ENCODE measurements at places on chromosomes 12 and 14. TPM values are rescaled to one million over a fixed set of nuclear protein-coding genes. Genes with fewer than 3 reads are reported as not detected.

LAG3 gene
- total RNA-seq, result 188 TPM

- DNase-seq, result no peak
Measured at GRCh38 chr14:104937694-104938365, 13.2 kb downstream of the PLD4 start.

SNAPC1 gene
- total RNA-seq, result 7.2 TPM

PIANP gene
- 0.58 TPM for total RNA-seq

GPRC5D gene
- total RNA-seq, result not detected

DNA sequence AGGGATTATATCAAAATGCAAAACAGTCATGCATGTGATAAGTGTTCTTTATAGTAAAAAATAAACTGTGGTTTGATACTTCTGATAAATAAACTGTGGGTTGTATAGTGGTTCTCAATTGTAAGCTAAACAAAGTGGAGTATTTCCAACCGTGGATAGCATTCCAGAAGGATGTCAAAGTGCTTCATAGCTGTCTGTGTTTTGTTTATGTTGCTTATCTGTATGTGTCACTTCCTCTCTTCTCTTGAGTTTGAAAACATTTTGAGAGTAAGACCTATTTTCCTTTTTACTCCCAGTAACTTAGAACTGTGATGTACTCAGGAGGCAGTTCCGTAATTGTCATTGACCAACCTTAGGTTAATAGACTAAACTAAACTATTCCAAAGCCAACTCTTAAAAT, 415.8 kb downstream of the TMTC2 start:
- DNase-seq, result no peak

DNA sequence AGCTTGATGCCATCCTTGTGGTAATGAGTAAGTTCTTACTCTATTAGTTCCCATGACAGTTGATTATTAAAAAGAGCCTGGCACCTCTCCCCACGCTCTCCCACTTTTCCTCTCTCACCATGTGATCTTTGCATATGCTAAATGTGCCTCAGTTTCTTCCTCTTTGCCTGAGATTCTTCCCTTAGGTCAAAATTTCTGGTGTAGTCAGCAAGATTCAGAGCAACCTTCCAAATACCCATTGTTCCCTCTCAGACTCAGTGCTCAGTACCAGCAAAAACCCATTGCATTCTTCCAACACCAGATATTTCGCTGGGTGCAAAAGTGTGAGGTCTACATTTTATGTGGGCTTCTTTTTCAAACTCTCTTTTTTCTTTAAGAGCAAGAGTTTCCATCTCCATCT, 10.8 kb upstream of the USP15 start:
- DNase-seq, result no peak

DNA sequence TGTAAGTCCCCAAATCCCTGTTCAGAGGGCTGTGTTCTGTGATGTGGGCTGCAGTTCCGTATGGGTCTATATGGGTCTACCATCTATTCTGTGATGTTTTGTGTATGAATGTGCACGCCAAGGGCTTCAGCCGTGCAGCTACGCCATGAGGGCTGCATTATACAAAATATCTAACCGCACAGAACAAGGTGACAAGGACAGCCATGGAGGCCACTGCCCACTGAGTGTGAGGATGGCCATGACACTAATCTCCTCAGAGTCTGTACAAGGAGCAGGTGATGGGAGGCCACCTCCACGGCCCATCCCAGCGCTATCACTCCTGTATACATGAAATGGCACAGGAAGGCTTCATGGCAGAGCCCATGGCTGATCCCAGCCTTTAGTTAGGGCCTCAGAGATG, 102.0 kb downstream of the DICER1 start:
- DNase-seq, result no peak

FAM216A gene
- 23.4 TPM for total RNA-seq

- DNase-seq, result no peak
Measured at GRCh38 chr12:87383680-87384079, 645.5 kb downstream of the C12orf50 start.

GRCh38 chr12:111788178-111788654, 21.5 kb downstream of the ALDH2 start:
- no peak for DNase-seq

CCDC85C gene
- 10.1 TPM for total RNA-seq

DNA sequence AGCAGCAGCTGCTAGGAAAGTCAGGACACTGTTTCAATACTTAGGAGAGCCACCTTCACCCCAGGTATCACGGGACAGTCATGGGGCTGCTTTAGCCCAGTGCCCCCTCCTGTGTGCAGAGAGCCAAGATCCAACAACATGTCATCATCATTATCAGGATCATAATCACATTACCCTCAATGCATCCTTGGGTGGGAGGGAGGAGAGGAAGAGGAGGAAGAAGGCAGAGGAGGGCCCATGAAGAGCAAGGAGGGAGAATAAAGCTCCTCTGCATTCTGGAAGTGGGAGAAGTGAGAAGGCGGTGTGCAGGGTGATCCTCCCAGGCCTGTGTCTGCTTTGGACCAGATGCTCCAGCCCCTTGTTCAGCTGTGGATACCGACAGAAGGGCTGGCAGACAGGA, 64.2 kb downstream of the TSPAN11 start:
- DNase-seq, result no peak

- no peak for DNase-seq
Measured at GRCh38 chr12:27052176-27052575, 29.8 kb downstream of the MED21 start.
